Glutamatergic neuron (in vitro differentiated cells): ENCODE measurements at places on chromosomes 11 and 22. TPM values are rescaled to one million over a fixed set of nuclear protein-coding genes. Genes with fewer than 3 reads are reported as not detected.

- no peak overlapping the region for H3K4me3 ChIP-seq
- no peaks in the 10 kb centered on the region for H3K36me3 ChIP-seq
- DNase-seq = no peak
- no peaks in the 10 kb centered on the region for H3K27me3 ChIP-seq
- H3K4me1 ChIP-seq = no peaks in the 10 kb centered on the region
Observed at GRCh38 chr11:128862406-128862805, 4.7 kb downstream of the KCNJ1 start.

DNA sequence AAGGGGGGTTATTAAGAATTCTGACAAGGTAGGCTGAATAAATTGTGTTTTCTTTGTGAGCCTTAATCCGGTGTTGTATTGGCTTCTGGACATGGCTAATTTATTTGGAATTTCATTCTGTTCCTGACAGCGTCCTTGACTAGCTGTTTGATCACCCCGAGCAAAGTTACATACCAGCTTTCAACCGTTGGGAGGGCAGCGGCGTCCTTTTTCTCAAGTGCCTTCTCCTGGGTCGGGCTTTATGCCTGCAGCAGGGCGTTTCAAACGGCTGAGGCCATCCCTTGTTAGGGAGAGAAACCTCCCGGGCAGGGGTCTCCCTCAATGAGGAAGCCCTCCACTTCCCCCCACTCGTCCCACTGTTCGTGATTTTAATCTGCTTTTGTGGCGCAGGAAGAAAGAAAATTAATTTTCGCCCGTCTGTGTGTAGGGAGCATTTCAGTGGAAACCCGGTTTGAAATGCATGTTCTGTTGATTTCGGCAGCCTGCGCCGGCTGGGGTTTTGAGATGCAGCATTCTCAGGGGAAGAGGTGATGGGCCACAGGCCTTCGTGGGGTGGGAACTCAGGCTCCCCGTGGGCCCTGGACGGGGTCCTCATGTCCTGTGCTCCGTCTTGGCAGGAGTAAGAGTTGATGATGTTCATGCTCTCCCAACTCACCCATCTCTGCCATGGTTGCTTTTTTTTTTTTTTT, 2.9 kb upstream of the SMIM38 start:
- peaks cover 2% of the 10 kb centered on the region for H3K27me3 ChIP-seq
- H3K4me3 ChIP-seq = no peak overlapping the region
- peaks cover 1% of the 10 kb centered on the region for H3K4me1 ChIP-seq
- DNase-seq = no peak

DNA sequence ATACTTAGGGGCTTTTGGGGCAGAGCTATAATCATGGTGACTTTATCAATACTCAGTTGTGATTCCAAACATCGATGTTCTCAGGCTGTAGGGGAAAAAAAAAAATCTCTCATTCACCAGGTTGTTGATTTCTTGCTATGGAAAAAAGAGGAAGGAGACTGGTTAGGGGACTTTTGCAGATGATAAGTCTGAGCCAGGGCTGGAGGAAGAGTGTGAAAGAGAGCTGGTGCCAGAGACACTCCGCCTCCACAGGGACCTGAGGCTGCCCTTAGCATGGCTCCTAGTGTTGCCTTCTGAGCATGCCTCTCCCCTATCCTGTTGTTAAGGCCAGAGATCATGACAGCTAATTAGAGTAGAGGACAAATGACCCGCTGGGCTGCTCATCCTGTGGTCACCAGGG, 16.9 kb downstream of the UPB1 start:
- no peak overlapping the region for H3K27ac ChIP-seq
- H3K27me3 ChIP-seq = no peaks in the 10 kb centered on the region
- DNase-seq = no peak
- peaks cover 19% of the 10 kb centered on the region for H3K4me1 ChIP-seq

SLC43A1 gene
- total RNA-seq = 5.2 TPM
